Cerebellum (tissue), 4 donors: ENCODE measurements at places on chromosomes 7 and 10.

- DNase-seq = no peak
Measured at GRCh38 chr7:155918720-155919390, 106.6 kb upstream of the SHH start.

GRCh38 chr7:91355695-91356435 lies 91.6 kb downstream of the FZD1 start:
- no peak for DNase-seq

- DNase-seq = no peak
Measured at GRCh38 chr10:88439932-88440331, 143.2 kb downstream of the RNLS start.

DNA sequence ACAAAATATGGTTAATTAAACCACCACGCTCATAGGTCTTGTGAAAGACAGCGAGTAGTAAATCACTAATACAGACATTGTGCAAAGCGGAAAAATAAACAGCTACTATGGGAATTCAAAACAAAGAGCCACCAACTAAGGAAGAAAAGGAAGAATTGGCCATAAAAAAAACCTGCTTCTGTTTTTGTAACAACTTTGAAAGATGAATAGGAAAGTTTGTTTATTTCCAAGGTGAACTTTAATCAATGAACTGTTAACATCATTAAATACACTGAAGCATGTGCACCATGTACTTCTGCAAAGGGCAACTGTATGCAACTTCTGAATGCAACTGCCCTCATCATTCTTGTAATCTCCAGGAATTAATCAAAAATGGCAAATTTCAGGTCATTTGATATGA lies 651.1 kb downstream of the PARD3 start:
- no peak for DNase-seq

- peak; percentile 62 for DNase-seq
Measured at GRCh38 chr7:75888464-75889222, 9.8 kb downstream of the RHBDD2 start.

DNA sequence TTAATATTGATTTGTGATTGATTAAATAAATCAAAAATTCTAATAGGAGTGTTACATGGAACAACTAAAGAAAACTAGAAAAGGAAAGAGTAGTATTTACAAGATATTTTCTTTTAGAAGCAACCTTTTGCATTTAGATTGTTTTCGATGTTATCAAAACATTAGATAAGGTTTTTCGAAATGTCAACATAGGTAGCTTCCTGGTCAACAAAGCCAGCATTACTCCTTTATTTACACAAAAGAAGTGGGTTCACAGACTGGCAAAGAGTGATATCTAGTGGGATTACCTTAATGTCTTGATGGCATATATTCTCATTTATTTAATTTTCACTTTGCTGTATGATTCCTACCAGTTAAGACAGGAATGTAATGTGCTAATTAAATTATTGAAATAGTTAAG lies 117.3 kb upstream of the TEX47 start:
- DNase-seq = no peak
